HFFc6 (cell line): ENCODE measurements at places on chromosomes 4 and X. TPM values are rescaled to one million over a fixed set of nuclear protein-coding genes. Genes with fewer than 3 reads are reported as not detected.

The TLL1 gene
- total RNA-seq: 0.18 to 0.46 TPM (median 0.42 TPM) in 3 replicates

The GYPA gene
- total RNA-seq: not detected in 3 replicates

The SASH3 gene
- not detected in 3 replicates for total RNA-seq

The NEIL3 gene
- 3.8 and 9.5 TPM in 2 replicates for total RNA-seq

The PCDH18 gene
- total RNA-seq: 44.6 and 46.7 TPM in 2 replicates

The GIMD1 gene
- not detected in 3 replicates for total RNA-seq

The VGLL1 gene
- total RNA-seq: not detected in 3 replicates

The NPNT gene
- total RNA-seq: not detected in 2 replicates

The VEGFC gene
- 303 to 356 TPM (median 323 TPM) in 3 replicates for total RNA-seq

The FGA gene
- not detected in 3 replicates for total RNA-seq

The KCTD8 gene
- not detected in 3 replicates for total RNA-seq
